ENCODE measurements at places on chromosomes 6 and 20.

DNA sequence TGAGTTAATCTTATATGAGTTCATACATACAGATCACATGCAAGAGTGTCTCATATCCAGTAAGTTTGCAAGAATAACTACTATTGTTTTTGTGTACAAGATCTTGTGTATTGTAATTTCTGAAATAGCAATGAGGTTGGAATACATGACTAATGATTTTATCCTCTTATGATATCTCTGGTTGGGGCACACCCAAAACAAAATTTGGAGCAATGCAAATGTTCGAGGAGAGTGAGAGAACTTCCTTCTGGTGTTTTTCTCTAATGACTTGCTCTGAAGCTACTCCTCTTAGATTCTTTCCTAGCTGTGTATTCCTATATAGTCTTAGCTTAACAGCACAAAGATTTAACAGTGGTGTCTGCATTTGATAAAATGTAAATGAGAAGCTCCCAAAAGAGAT, 252.5 kb downstream of the LAMA2 start:
- no peak for DNase-seq

DNA sequence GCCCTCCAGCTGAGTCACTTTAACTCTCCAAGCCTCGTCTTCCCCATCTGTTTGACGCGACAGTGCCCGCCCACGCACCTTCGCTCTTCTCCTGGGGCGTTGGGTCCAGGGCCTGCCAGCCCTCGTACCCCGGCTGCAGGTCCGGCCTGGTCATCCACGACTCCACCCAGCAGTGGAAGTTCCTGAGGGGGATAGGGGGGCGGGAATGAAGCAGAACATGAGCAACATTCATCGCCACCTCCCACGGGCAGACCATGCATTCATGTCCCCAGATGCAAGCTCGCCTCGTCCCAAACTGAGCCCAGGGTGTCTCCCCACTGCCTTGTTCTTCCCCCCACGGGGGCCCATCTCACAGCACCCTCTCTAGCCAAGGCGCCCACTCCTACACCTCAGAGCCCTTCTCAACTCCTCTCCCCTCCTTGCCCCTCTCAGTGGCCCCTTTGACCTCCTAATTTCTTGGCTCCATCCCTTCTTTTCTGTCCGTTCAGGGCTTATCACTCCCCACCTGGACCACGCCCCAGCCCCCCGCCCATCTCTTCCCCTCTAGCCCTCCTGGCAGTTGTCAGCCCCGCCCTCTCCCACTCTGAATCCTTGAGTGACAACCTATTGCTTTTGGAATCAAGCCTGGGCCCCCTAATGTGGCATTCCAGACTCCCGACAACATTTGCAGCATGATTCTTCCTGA, 23.7 kb downstream of the TGM2 start:
- DNase-seq, result no peak

DNA sequence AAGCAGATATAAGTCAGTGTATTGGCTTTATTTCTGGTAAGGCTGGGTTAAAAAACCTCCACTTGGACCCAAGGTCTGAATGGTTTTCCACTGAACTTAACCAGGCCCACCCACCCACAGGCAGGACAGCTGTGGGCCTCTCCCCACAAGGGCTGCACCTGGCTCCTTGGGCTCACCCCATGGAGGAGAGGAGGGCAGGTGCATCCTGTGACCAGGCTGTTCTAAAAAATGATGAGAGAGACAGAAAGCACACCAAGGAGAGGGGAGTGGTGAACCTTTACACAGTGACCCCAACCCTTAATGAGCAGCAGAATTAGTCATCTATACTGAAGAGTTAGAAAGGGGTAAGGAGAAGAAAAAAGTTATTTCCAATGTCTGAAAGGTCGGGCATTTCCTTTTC, 34.5 kb upstream of the DUSP22 start:
- no peak for DNase-seq

GRCh38 chr6:167091026-167091804, 31.7 kb upstream of the CCR6 start:
- no peak for DNase-seq

DNA sequence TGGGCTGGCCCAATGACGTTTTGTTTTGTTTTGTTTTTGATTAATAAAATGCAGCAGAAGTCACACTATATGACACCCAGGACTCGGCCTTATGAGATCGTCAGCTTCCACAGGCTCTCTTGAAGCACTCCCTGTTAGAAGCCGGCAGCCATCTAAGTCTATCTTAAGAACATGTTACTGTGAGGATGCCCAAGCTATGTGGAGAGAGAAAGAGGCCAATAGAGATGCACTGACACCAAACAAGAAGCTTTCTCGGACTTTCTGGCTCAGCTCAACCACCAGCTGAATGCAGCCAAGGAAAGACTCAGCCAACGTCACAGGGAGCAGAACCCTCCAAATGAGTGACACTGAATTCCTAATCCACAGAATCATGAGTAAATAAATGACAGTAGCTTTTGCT, 14.0 kb downstream of the SGK1 start:
- DNase-seq, result no peak

DNA sequence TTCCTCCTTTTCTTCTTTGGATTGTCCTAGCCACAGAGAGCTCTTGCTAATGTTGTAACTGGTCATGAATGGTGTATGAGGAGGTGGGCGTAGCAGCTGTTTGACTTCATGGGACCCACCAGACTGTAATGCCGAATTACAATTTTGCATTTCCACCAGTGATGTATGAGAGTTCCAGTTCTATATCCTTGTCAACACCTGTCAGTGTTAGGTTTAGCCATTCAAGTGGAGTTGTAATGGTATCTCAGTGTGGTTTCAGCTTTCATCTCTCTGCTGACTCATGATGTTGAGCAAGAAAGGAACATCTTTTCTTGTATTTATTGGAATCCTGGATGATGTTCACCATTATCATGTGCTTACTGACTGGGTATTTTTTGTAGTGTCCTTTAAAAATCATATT, 5.1 kb downstream of the IGF2R start:
- DNase-seq, result no peak

- DNase-seq, result no peak
These were observed 652.1 kb downstream of the CBLN4 start for GRCh38 chr20:55353206-55353605.

All from D341Med (cell line).